A549 (cell line): ENCODE measurements at places on chromosomes 13 and 19. TPM values are rescaled to one million over a fixed set of nuclear protein-coding genes. Genes with fewer than 3 reads are reported as not detected.

Gene CD22
- polyA plus RNA-seq: 0.05 TPM in 1 of 3 replicates, not detected in the others

Gene SLC46A3
- polyA plus RNA-seq: 2.0 to 2.5 TPM (median 2.1 TPM) in 3 replicates

Gene NAT14
- polyA plus RNA-seq: 46.5 to 57.4 TPM (median 50.3 TPM) in 3 replicates

Gene BRSK1
- polyA plus RNA-seq: 5.0 to 6.1 TPM (median 5.4 TPM) in 3 replicates

DNA sequence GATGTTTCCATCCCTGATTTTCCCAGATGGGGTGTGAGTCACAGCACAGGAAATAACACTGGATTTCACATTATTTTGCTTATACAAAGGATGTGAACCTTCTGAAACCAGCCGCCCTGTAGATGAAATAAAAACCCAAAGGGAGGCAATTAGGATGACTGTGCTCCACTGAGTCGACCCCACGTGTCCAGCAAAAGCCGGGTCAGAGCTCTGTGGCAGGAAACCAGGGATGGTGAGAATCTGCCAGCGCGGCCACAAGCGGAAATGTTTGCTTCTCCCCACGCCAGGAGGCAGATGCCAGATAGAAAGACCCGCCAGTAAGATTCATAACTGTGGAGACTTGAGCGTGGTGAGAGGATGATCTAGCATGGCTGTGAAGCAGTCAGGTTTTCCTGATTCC lies 764.4 kb downstream of the LIG4 start:
- no peak for DNase-seq

DNA sequence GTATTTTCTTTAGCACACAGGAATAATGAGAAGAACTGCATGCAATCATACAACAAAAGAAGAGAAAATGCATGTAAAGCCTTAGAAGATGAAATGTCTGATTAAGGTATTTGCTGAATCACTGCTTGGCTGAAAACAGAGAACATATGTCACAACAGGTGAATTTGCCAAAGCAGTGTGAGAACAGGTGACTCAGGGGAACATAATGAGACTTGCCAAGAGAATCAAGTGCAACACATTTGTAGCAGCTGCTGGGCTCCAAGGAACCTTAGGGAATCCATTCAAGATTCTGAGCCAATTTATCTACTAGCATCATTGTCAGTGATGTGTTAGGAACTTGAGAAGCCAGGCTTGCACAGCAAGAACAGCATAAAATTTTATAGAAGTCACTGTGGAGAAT lies 273.1 kb downstream of the PCDH20 start:
- DNase-seq: no peak

GRCh38 chr13:72536714-72537394 lies 190.6 kb downstream of the MZT1 start:
- no peak for DNase-seq

GRCh38 chr13:20544201-20544923 lies 18.7 kb upstream of the CRYL1 start:
- DNase-seq: no peak

GRCh38 chr19:4722671-4723594 lies 709 bp downstream of the DPP9 start:
- no peak for DNase-seq

- DNase-seq: no peak
Measured at GRCh38 chr19:30374539-30374864, 2.3 kb downstream of the ZNF536 start.

DNA sequence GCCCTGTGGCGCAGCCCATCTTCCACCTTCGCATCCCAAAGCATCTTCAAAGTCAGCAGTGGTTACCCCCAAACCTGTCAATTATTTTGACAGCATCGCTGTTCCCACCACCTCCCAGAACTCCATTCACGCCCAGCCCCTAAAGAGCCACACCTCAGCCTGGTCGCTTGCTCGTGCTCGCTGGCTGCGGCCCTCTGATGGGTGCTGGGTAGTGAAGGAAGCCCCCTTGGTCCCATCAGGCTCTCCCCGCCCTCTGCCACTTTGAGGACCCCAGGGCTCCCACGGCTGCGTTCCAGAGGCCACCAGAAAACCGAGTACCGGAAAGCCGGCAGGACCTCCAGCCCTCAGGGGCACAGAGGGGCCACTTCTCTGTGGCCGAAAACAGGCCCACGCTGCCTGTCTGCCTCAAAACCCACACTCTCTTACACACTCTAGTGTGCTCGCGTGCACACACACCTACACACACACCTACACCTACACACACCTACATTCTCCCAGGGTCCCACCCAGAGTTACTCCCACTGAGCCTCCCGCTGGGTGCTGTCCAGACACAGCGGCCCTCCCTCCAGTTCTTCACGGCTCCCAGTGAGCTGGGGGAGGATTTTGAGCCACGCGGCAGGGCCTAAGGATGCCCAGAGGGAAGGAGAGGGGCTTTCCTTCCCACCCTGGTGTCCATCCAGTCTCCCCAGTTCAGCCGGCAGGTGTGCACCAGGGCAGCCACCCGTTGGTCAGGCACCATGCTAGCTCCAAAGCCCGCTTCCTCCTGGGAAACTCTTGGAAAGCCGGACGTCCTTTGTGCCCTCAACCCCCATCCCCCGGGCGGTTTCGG lies 1.9 kb downstream of the VSTM2B start:
- DNase-seq: peak; percentile 44
